ENCODE measurements at places on chromosomes 7 and 10.

GRCh38 chr7:138164804-138165203 is 88.5 kb downstream of the AKR1D1 start:
- no peaks in the 10 kb centered on the region for H3K36me3 ChIP-seq
- no peak overlapping the region for H3K27ac ChIP-seq
- no peak for DNase-seq
- H3K4me1 ChIP-seq: peaks cover 1% of the 10 kb centered on the region

DNA sequence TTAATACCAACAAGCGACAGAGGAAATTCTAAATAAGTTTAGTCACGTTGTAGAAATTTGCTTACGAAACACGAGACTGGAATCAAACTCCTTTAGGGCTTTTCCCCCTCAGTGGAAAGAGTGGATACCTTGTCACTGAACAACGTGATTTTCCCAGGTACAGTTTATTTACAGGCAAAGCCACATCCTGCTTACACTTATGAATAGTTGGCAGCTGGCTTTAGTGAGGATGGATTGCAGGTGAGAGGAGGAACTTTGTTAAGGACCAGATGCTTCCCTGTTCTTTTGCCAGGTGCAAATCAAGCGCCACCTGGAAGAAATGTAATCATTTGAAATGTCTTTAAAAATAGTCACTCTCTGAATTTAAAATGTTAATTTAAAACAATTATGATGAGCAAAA is 282.4 kb downstream of the ADARB2 start:
- DNase-seq: no peak
- H3K36me3 ChIP-seq: no peaks in the 10 kb centered on the region
- no peaks in the 10 kb centered on the region for H3K27me3 ChIP-seq

DNA sequence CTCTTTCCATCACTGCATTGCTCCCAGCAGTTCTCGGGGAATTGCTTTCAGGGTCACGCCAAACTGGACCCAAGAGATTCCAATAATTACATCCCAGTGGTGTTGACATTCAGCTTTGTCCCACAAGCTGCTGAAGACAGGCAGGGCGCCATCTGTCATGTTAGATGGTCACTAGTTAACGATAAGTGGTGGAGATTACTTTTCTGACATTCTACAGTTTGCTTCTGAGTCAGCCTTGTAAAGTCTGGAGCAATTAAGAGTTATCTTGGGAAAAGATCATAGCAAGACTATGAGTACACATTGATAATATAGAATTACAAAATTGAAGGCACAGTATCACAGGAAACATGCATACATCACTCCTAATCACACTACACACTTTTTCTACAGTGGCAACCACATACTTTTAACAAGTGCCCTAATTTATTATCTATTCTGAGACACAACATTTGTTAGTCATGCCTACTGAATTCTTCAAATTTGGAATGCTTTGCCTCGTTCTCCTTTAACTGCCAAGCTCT is 41.9 kb downstream of the SEMA3C start:
- no peak overlapping the region for H3K4me3 ChIP-seq
- H3K27me3 ChIP-seq: no peaks in the 10 kb centered on the region

DNA sequence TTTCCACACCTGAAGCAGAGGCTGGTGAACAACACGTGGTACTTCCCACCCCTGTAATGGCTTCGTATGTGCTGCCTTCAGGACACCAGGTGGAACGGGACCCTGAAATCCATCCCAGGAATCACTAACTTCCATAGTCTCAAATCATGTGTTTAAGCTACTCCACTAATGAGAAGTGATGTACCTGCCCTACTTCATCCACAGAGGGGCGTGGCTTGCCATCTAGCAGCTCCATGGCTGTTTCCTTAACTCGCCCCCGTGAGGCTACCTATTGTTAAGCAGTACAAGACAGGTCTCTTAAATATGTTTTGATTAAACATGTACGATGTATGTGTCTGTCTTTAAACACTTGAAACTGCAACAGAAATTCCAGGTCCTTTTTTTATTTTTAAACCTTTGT is 31.8 kb downstream of the ARL3 start:
- peaks cover 2% of the 10 kb centered on the region for H3K4me1 ChIP-seq
- H3K27me3 ChIP-seq: no peaks in the 10 kb centered on the region
- DNase-seq: no peak
- no peak overlapping the region for H3K4me3 ChIP-seq
- peaks cover 6% of the 10 kb centered on the region for H3K36me3 ChIP-seq

GRCh38 chr7:109868215-109868860 is 1222.6 kb upstream of the LRRN3 start:
- no peaks in the 10 kb centered on the region for H3K36me3 ChIP-seq
- H3K4me1 ChIP-seq: no peaks in the 10 kb centered on the region
- no peak for DNase-seq
- H3K27ac ChIP-seq: no peak overlapping the region

DNA sequence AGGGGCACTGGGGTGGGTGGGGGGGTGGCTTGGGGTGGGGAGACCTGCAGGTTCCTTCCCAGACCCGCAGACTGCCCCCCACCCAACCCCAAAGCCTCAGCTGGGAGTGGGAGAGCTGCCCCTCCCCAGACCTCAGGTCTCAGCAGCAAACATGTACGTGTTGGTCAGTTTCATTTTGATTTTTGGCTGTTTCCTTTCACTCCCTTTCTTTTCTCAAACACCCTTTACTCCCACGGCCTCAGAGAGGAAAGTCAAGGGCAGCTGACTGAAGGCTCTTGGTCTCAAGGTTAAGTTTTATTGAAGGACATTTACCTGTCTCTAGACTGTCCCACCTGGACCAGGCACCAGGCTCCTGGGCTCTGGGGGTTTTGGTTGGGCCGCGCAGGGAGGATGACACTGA is 34.1 kb upstream of the HSPB1 start:
- H3K36me3 ChIP-seq: no peaks in the 10 kb centered on the region
- no peaks in the 10 kb centered on the region for H3K27me3 ChIP-seq
- DNase-seq: no peak
- peaks cover 11% of the 10 kb centered on the region for H3K4me1 ChIP-seq

GRCh38 chr7:128708235-128708634 is 30.9 kb upstream of the CALU start:
- no peak overlapping the region for H3K27ac ChIP-seq
- no peak overlapping the region for H3K4me3 ChIP-seq
- no peak for DNase-seq
- H3K27me3 ChIP-seq: no peaks in the 10 kb centered on the region
- H3K36me3 ChIP-seq: no peaks in the 10 kb centered on the region
- peaks cover 3% of the 10 kb centered on the region for H3K4me1 ChIP-seq

- DNase-seq: no peak
- no peaks in the 10 kb centered on the region for H3K27me3 ChIP-seq
- no peak overlapping the region for H3K4me3 ChIP-seq
Observed at GRCh38 chr7:17194656-17195055, 103.8 kb upstream of the AHR start.

- no peak for DNase-seq
- no peak overlapping the region for H3K4me3 ChIP-seq
- no peak overlapping the region for H3K27ac ChIP-seq
- H3K4me1 ChIP-seq: no peaks in the 10 kb centered on the region
- H3K36me3 ChIP-seq: no peaks in the 10 kb centered on the region
- H3K27me3 ChIP-seq: no peaks in the 10 kb centered on the region
Observed at GRCh38 chr7:112300072-112300471, 93.6 kb downstream of the ZNF277 start.

GRCh38 chr7:128271471-128271941 is 30.4 kb downstream of the LEP start:
- no peak for DNase-seq
- H3K36me3 ChIP-seq: no peaks in the 10 kb centered on the region
- no peak overlapping the region for H3K4me3 ChIP-seq
- H3K4me1 ChIP-seq: peaks cover 6% of the 10 kb centered on the region

DNA sequence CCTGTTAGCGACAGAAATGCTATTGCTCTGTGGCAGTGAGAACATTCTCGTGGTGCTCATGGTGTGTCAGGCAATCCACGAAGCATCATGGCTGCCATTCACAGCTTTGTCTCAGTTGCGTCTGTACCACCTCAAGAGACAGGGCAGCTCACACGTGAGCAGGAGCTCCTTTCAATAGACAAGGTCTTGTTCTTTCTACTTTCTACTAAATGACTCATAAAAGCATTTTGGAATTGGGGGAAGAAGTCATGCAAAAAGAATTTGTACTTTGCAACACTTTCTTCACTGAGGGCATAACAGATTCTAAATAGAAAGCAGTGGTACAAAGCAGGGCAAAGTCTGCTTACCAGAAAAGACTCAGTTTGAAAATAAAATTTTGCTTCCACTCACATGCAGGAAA is 638.5 kb downstream of the PHTF2 start:
- no peak for DNase-seq
- no peaks in the 10 kb centered on the region for H3K27me3 ChIP-seq
- H3K36me3 ChIP-seq: no peaks in the 10 kb centered on the region
- H3K4me3 ChIP-seq: no peak overlapping the region

GRCh38 chr7:30396389-30396788 is 82.2 kb downstream of the NOD1 start:
- H3K27ac ChIP-seq: no peak overlapping the region
- 0 out of 2 replicates have a peak, but pooled peaks cover 3% of the 10 kb centered on the region for H3K4me1 ChIP-seq
- DNase-seq: no peak
- H3K27me3 ChIP-seq: no peaks in the 10 kb centered on the region

DNA sequence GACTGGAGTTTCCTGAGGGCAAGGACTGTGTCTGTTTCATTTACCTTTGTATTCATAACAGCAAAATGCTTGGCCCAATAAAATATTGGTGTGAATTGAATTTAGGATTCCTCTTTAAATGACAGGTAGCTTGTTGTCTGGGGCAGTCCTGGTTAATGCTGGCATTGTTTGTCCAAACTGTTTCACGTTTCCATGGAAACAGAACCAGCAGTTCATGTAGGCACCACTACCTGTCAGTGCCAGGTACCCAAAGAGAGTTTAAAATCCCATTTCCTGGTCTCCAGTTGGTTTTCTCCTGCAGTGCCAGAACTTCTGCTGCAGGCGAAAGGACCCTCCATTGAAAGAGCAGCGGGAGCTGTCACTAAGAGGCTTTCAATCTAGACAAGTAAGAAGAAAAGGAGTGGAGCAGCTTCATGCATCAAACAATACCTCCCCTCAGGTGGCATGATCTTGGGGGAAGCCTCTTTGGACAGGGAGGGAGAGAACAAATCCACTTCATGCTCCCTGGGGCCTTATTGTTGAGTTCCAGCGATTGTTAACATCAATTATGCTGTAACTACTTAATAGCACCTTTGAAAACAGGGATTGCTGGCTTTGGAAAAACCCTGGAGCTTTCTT is 109.6 kb downstream of the KIF20B start:
- no peak for DNase-seq
- no peak overlapping the region for H3K4me3 ChIP-seq
- H3K27ac ChIP-seq: no peak overlapping the region

DNA sequence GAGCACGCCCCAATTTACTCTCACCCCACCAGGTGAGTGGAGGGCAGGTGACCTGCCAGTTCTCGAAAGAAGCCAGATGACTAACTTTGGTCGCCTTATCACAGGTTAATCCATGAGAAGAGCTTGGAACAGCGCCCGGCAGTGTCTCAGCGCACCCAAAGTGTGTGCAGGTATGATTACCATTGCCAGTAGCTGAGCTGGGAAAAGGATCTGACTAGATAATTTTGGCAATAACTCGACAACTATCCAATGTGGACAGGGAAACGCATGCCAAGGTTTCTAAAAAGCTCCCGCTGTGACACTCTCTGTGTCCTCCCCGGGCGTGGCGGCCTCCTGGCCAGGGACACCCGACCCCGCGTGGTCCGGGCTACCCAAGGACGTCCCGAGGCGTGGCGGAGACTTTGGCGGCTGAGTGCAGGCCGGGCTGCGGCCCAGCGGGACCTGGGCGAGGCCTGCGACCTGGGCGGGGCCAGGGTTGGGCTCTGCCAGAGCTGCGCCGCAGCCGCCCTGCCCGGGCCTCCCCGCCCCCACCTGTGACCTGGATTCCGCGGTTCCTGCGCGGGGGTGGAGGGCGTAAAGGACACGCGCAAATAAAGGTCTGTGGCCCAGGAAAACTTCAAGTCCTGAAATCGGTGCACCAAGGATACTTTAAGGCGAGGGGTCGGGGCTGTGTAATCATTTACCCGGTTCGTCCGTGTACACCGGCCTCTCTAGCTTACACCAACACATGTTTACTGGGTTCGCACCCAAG is 13.7 kb upstream of the WAPL start:
- DNase-seq: no peak
- no peak overlapping the region for H3K27ac ChIP-seq
- H3K4me3 ChIP-seq: peak overlapping the region; percentile 51

- no peaks in the 10 kb centered on the region for H3K4me1 ChIP-seq
- H3K36me3 ChIP-seq: no peaks in the 10 kb centered on the region
- no peaks in the 10 kb centered on the region for H3K27me3 ChIP-seq
- no peak overlapping the region for H3K27ac ChIP-seq
- DNase-seq: no peak
Observed at GRCh38 chr7:147556317-147556716, 1034.2 kb upstream of the C7orf33 start.

- H3K27ac ChIP-seq: no peak overlapping the region
- no peak overlapping the region for H3K4me3 ChIP-seq
- no peak for DNase-seq
- H3K36me3 ChIP-seq: no peaks in the 10 kb centered on the region
- H3K4me1 ChIP-seq: peaks cover 1% of the 10 kb centered on the region
- no peaks in the 10 kb centered on the region for H3K27me3 ChIP-seq
Observed at GRCh38 chr10:129852829-129853561, 111.1 kb downstream of the EBF3 start.

- H3K4me1 ChIP-seq: no peaks in the 10 kb centered on the region
- H3K27me3 ChIP-seq: no peaks in the 10 kb centered on the region
- no peak overlapping the region for H3K4me3 ChIP-seq
- no peak for DNase-seq
Observed at GRCh38 chr10:30238836-30239235, 110.2 kb downstream of the MTPAP start.

- no peaks in the 10 kb centered on the region for H3K4me1 ChIP-seq
- H3K27ac ChIP-seq: no peak overlapping the region
- no peaks in the 10 kb centered on the region for H3K27me3 ChIP-seq
- no peak overlapping the region for H3K4me3 ChIP-seq
- DNase-seq: no peak
Observed at GRCh38 chr7:153476166-153476565, 576.0 kb upstream of the DPP6 start.

DNA sequence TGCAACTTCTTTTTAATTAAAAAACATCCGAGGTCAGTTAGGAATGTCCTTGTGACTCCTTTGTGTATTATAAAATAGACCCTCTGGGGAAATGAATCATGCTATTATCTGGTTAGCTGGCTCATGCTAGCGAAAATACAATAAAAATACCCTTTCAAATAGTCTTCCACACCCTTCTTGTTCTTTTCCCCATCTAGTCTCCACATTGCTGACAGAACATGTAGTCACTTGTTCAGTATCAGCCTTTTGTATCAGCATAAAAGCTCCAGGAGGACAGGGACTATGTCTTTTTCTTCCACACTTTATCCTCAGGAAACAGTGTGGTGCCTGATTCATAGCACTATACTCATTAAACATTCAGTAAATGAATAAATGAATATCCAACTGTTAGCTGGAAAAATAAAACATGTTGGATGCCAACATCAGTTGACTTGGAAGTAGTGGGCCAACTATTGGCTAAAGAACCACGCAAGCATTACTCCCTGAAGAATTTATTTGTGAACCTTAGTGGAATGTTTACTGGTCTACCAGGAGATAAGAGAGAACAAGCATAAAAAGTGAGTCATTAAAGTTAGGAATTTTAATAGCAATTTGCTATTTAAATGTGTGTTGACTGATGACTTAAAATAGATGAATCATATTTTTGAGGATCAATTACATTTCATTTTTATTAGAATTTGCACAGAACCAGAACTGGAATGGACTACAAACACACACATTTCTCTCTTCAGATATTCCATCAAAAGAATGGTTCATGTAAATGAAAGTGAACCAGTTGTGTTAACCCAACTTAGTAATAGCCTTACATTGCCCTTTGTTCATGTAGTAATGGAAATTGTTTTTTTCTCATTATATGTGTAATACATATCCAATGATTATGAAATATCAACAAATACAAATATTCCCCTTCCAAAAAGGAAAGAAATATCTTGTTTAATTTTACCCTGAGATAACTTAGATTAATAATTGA is 129.6 kb downstream of the DKK1 start:
- H3K27ac ChIP-seq: no peak overlapping the region
- H3K4me3 ChIP-seq: no peak overlapping the region
- no peaks in the 10 kb centered on the region for H3K36me3 ChIP-seq
- H3K4me1 ChIP-seq: 0 out of 2 replicates have a peak, but pooled peaks cover 2% of the 10 kb centered on the region
- DNase-seq: no peak

Measured in iPS DF 6.9 (cell line).